ENCODE measurements at places on chromosomes 5 and 9.

DNA sequence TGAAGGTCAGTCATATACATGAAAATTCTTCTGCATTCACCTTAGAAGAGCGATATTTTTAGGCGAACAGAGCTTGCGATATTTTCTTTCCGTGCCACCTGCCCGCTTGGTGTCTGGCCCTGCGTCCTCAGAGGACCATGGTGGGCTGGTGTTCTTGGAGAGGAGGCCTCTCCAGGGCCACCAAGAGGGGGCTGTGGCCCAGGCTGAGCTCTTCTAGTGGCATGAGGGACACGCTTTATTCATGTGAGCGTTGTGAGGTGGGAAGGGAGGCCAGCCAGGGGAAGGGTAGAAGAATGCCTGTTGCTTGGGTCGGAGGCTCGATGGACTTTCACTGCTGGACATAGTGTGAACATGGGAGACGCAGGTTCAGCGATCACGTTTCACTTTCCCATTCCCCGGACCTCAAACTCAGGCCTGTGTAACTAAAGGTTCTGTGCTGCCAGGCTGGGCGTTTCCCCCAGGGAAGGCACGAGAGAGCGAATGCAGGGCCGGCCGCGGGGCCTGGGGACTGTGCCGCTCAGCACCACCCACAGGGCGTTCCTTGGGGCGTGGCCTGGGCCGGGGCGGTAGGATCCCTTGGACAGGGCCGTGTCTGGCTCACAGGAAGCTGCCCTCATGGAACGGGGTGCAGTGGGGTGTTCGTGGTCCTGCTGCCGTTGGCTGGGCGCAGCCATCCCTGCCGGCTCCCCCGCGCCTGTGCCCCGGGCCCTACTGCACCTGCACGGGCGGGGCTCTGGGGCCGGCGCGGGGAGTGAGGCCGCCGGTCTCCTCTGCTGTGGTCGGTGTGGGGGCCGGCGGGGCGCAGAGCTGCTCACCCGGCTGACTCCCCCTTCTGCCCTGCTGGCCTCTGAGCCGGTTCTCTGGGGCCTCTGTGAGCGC lies 40.7 kb upstream of the CLPTM1L start:
- DNase-seq = peak; percentile 73

- DNase-seq = no peak
Measured at GRCh38 chr9:71302776-71303175, 181.4 kb upstream of the TRPM3 start.

GRCh38 chr5:54186912-54187445 lies 123.4 kb downstream of the ARL15 start:
- no peak for DNase-seq

- DNase-seq = no peak
Measured at GRCh38 chr9:123544007-123544827, 188.2 kb downstream of the CRB2 start.

GRCh38 chr5:80208381-80208780 lies 47.5 kb downstream of the SERINC5 start:
- DNase-seq = no peak

- no peak for DNase-seq
Measured at GRCh38 chr9:86405926-86406325, 51.7 kb upstream of the TUT7 start.

GRCh38 chr5:179588166-179588565 lies 35.3 kb downstream of the HNRNPH1 start:
- no peak for DNase-seq

DNA sequence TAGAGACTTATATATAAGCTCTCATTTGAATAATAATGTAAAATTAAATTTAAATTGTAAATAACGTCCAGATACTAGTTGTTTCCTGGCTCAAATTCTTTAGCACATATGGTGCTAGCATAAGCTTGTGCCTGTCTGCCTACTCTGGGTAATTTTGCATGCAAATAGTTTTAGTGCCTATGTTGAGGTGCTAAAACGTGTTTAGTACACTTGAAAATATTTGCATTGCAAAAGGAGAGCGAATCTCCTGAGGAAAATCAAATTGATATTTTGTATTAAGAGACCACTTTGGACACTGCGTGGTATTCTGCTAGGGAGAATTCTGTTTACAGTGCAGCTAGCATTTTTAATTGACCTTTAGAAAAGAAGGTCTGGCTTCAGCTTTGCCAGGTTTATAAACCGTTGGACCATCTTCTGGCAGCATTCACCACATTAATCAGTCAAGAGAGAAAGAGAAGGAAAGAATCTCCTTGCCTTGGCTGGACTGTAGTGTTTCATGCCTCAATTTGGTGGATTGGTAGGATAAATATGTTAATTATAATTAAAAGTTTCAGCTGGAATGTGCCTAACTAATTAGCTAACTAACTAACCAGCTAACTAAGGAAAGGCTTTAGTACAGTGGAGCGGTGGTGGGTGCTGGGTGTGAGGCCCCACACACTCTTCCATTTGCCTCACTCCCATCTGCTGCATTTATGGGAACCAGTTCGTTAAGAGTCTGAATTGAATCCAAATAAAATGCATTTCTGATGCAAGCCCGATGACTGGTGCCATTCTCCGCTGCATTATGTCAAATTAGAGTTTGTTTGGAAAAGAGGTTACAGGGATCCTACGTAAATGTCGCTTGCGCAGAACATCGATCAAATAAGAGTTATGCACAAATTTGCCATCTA lies 150.1 kb upstream of the MPDZ start:
- DNase-seq = no peak

GRCh38 chr9:18382243-18382642 lies 91.7 kb upstream of the ADAMTSL1 start:
- DNase-seq = no peak

GRCh38 chr9:109831998-109832658 lies 52.1 kb downstream of the PALM2AKAP2 start:
- no peak for DNase-seq

GRCh38 chr9:90969021-90969675 lies 167.5 kb downstream of the SYK start:
- no peak for DNase-seq

DNA sequence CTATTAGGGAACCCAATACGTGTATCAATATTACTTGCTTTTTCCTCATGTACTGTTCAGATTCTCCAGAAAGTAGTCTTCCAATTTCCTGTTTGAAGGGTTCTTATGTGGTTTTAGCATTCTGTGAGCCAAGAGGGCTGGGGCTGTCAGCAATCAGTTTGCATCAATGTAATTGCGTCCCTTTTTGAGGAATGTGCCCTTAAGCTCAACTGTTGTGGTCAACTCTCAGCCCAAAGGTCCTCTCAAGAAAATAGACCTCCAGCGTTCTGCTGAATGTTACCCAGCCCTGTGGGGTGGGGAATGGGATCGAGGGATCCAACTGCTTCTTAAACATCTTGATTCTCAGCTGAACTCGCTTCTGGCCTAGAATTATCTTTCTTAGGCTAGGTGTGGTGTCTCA lies 43.8 kb upstream of the CDK20 start:
- DNase-seq = no peak

- DNase-seq = no peak
Measured at GRCh38 chr5:42749020-42749419, 7.6 kb upstream of the CCDC152 start.

- DNase-seq = no peak
Measured at GRCh38 chr5:74042959-74043358, 417.0 kb downstream of the ARHGEF28 start.

DNA sequence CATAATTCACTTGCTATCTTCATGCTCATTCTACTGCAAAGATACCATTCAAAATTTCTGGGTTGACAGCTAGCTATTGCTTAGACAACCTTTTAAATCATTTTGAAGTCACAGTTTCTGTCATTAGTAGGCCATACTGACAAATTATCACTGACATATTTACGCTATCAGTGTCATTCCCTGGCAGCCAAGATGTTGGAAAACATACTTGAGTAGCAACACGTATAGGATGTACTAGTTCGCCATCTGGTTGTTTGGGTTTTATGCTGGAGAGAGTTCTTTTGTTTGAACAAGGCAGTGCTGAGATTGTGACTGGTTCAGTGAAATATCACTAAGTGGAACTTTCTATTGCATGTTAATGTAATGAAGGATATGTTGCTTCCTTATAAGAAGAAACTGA lies 621.9 kb downstream of the DTWD2 start:
- DNase-seq = no peak

DNA sequence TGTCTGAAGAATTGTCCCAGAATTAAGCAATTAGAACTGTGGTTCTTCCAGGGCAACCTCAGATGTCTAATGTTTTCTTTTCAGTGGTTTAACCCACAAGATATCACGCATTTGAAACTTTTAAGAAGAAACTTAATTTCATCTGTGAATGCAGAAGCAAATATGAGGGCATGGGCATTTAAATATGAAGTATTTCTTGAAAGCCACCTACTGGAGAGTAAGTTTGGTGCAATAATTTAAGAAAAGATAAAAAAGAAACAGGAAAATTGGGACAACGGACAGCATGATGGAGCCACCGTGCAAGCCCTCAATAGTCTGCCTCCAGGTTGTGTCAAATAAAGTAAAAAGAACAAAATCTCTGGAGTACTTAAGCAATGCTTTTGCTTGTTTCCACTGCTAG lies 1.2 kb upstream of the CAPSL start:
- no peak for DNase-seq

DNA sequence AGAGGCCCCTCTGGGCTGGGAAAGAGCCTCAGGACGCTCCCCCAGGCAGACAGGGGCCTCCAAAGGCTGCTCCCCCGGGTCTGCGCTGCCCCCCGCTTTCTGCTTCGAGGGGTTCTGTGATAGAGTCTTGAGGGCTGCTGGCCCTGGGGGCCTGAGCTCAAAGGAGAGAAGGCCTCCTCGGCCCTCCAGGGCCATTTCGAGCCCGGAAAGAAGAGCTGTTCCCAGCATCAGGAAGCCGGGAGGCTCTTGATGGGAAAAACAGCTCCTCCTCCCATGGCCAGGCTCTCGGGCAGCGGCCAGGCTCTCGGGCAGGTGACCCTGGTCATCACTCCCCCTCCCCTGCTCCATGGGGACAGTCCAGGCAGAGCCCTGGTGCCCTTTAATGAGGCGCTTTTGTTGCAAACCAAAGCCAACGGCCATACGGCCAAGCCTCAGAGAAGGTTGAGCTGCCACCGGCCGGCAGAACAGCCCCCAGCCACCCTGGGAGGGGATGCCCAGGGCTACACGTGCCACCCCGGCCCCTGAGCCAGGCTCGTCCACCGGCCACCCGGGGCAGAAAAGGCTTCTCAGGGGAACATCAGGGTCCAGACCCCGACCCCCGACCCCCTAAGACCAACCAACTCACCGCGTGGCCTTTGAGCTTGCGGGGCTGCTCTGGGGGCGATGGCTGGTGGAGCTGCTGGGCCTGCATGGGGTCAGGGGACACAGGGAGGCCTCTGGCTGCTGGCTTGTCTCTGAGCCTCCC lies 16.2 kb upstream of the QSOX2 start:
- no peak for DNase-seq

- DNase-seq = no peak
Measured at GRCh38 chr5:113804264-113804663, 290.8 kb downstream of the YTHDC2 start.

DNA sequence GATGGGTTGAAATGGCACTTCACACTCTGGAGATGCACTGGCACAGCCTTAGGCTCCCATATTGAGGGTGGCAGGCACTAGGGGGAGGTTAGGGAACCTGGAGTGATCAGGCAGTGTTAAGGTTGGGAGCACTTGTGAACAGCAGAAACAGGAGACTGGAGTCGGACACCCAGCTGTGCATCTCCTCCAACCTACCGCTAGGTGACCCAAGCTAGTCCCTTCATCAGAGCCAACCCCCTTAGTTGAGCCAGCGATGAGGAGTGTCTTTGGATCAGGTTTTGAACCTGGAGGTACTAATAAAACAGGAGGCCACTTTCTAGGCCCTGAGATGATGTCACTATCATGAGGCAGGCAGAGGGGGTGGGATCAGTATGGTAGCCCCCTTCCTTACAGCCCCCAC lies 1.7 kb downstream of the ACTL7B start:
- DNase-seq = no peak

GRCh38 chr9:84841931-84842330 lies 172.4 kb downstream of the NTRK2 start:
- no peak for DNase-seq

GRCh38 chr5:91130759-91131158 lies 252.4 kb downstream of the ARRDC3 start:
- no peak for DNase-seq

DNA sequence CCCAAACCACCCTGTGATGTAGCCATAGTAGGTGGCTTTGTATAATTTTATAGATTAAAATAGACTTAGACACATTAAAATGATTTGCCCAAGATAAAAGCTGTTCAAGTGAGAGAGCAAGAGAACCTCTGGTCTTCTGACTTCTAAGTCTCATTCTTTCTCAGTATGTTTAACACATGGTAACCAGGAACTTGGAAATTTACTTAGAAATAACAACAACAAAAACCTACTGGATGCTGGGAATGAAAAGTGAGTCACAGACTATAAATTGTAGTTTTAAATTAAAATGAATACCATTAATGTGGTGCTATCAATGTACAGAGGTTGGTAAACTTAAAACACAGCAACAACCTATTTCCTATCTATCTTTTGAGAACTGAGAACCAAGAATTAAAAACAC lies 30.4 kb downstream of the HMGCR start:
- no peak for DNase-seq

- no peak for DNase-seq
Measured at GRCh38 chr5:139974661-139975060, 68.4 kb downstream of the NRG2 start.

GRCh38 chr9:98425079-98425478 lies 169.6 kb upstream of the TBC1D2 start:
- DNase-seq = no peak

DNA sequence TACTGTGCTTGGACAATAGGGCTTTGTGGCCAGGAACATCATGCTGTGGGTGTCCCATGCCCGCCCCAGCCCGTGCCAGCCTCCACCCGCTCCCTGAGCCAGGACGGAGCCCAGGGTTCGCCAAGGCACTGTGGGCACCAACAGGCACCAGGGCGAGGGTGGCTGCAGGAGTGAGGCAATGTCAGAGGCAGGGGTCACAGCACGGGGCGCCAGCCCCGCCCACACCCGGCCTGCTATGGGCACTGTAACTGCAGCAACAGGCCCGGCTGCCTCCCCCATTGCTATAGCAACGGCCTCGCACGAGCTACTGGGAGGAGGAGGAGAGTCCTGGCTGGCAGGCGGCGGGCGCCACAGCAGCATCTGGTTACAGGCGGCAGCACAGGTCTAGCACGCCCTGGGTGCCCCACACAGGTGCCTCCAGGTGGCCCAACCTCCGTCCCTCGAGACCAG lies 2.5 kb downstream of the ABCA2 start:
- no peak for DNase-seq

GRCh38 chr5:89246864-89247263 lies 363.9 kb upstream of the MEF2C start:
- DNase-seq = no peak

- DNase-seq = no peak
Measured at GRCh38 chr5:40981420-40981819, 72.1 kb downstream of the C7 start.
